ENCODE measurements at places on chromosomes 13 and 19.

DNA sequence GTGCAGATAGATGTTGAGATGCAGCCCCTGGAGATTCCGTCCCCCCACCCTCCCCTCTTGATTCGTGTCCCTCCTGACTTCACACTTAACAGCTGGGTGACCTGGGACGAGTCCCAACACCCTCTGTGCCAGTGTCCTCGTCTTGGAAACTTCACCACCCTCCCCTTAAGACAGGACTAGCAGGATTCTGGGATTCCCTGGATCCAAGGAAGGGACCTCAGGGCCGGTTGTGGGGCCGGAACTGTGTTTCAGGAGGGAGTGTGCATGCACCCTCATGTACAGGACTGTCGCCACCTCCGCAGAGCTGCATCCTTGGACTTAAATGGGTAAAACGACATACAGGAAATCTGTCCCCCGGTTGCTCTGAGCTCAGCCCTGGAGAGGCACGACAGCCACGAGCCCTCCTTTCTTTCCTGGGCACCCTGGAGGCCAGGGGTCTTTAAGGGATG, 990 bp downstream of the MYO9B start:
- no peak for DNase-seq
- H3K36me3 ChIP-seq, result peaks cover 19% of the 10 kb centered on the region

GRCh38 chr19:45632468-45633196, 6.6 kb downstream of the EML2 start:
- H3K27ac ChIP-seq, result no peak overlapping the region
- H3K36me3 ChIP-seq, result peaks cover 5% of the 10 kb centered on the region
- H3K4me3 ChIP-seq, result no peak overlapping the region
- no peaks in the 10 kb centered on the region for H3K27me3 ChIP-seq
- no peak for DNase-seq

DNA sequence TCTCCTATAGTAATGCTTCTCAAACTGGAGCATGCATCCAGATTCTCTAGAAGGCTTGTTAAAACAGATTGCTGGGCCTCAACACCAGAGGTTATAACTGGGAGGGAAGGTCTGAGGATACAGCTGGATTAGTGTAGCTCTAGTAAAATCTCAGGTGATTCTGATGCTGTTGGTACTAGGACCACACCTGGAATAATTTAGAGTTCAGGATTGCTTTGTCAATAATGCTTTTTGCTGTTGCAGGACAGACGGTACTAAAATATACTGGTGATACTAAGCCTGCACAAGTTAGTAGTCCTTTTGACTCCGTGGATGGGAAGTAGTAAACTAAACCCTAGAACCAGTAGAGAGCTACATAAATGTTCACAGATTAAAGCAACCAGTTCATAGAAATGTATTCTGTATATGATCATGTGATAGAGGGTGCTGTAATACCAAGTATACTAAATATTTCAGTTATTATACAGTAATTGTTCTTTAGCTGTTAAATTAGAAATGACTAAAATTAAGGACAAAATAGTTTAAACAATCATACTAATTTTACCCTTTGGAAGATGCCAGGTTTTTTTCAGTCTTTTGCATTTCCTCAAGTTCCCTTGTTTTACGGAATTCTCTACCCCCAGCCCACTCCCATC, 258.2 kb upstream of the STARD13 start:
- peaks cover 15% of the 10 kb centered on the region for H3K36me3 ChIP-seq
- peak overlapping the region; percentile 87 for H3K4me3 ChIP-seq
- H3K27me3 ChIP-seq, result no peaks in the 10 kb centered on the region
- peaks cover 35% of the 10 kb centered on the region for H3K4me1 ChIP-seq

- no peak for DNase-seq
- peaks cover 65% of the 10 kb centered on the region for H3K27me3 ChIP-seq
- H3K27ac ChIP-seq, result no peak overlapping the region
- H3K36me3 ChIP-seq, result no peaks in the 10 kb centered on the region
- H3K4me3 ChIP-seq, result no peak overlapping the region
These were observed 5.9 kb upstream of the ATP4A start for GRCh38 chr19:35569281-35569781.

DNA sequence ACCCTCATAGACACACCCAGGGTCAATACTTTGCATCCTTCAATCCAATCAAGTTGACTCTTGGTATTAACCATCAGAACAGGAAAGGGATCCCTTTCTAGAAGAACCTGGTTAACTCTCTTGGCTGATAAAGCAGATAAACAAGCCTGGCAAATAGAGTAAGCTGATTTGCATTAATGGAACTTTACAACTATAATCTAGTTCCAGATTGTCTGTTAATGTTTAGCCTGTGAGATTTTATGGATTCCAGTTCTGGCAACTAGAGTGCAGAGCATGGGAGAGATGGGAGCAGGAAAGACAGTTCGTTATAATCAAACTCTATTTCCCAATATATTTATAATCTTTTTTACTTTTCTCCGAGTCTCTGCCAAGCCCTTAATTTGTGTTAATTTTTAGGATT, 272.6 kb upstream of the KLHL1 start:
- H3K4me3 ChIP-seq, result no peak overlapping the region
- H3K4me1 ChIP-seq, result no peaks in the 10 kb centered on the region
- H3K36me3 ChIP-seq, result no peaks in the 10 kb centered on the region
- no peaks in the 10 kb centered on the region for H3K27me3 ChIP-seq
- H3K27ac ChIP-seq, result no peak overlapping the region

DNA sequence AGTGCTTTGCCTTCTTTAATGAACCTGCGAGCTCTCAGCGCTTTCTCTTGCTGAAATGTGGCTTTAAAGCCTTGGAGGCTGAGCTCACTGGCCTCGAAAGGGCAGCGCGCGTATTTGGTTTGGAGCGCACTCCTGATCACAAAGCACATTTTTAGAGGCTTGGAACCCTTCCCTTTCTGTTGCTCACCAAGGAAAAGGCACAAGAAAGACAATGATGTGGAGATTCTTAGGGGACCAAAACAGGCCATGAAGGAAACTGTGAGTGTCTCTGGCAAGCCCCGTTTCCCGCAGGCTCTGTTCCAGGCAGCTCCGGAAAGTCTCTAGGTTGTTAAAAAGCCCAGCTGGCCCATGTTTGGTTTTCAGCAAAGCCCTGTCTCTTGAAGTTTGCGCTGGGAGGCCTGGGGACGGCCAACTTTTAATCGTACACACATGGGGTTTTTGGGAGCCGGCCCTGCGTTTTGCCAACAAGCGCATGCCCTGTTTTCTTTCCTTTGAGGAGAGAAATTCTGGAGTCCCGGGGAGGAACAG, 9.4 kb upstream of the SPC24 start:
- no peak overlapping the region for H3K4me3 ChIP-seq
- no peaks in the 10 kb centered on the region for H3K36me3 ChIP-seq

DNA sequence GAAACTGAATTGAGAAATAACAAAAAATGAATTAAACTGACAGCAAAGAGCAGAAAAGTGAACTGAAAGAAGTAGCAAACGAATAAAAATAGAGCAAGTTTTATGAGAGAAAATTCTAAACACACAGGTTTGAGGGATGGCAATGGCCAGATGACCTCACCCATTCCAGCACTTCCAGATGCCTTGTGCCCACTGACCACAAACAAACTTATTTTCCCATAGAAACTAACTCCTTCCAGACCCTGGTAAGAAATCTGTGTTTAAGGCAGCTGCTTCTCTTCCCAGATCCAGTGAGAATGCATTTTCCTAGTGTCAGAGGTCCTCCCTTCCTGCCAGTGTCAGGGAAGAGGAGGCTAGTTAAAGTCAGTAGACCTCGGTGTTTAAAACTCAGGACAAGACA, 51.7 kb downstream of the RXFP2 start:
- H3K36me3 ChIP-seq, result no peaks in the 10 kb centered on the region
- no peak for DNase-seq
- no peak overlapping the region for H3K27ac ChIP-seq
- H3K27me3 ChIP-seq, result no peaks in the 10 kb centered on the region
- no peak overlapping the region for H3K4me3 ChIP-seq

DNA sequence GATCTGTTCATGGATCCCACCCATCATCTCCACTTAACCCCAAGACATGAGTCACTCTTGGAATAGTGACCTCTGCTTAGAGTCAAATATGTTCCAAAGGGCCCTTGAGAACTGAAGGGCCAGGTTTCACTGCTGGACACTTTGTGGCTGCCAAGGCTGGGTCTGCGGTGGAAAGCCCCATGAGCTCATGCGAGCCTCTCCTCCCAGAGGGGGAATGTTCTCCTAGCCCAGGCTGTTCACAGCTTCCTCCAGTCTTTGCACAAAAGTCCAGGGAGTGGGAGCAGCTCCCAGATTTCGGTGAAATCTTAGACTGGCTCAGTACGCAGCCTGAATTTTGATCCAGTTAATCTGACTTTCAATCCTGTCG, 732 bp upstream of the DCLK1 start:
- DNase-seq, result no peak
- no peak overlapping the region for H3K27ac ChIP-seq
- H3K4me1 ChIP-seq, result no peaks in the 10 kb centered on the region
- H3K4me3 ChIP-seq, result no peak overlapping the region
- peaks cover 2% of the 10 kb centered on the region for H3K36me3 ChIP-seq

DNA sequence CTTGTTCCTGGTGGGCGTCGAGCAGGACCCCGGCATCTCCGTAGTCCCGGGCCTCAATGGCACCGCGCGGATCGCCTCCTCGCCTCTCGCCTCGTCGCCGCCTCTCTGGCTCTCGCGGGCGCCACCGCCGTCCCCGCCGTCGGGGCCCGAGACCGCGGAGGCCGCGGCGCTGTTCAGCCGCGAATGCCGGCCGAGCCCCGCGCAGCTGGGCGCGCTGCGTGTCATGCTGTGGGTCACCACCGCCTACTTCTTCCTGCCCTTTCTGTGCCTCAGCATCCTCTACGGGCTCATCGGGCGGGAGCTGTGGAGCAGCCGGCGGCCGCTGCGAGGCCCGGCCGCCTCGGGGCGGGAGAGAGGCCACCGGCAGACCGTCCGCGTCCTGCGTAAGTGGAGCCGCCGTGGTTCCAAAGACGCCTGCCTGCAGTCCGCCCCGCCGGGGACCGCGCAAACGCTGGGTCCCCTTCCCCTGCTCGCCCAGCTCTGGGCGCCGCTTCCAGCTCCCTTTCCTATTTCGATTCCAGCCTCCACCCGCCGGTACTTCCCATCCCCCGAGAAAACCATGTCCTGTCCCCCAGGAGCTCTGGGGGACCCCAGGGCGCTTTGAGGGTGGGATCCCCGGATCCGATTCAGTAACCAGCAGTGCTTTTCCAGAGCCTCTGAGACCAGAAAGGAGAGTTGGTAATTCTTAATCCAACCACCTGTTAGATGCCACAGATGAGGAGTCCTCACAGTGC, 885 bp downstream of the MLNR start:
- peaks cover 4% of the 10 kb centered on the region for H3K36me3 ChIP-seq
- peaks cover 5% of the 10 kb centered on the region for H3K4me1 ChIP-seq
- H3K27me3 ChIP-seq, result peaks cover 73% of the 10 kb centered on the region
- DNase-seq, result no peak
- H3K27ac ChIP-seq, result no peak overlapping the region

GRCh38 chr19:2982983-2983350, 5.6 kb downstream of the TLE6 start:
- no peak for DNase-seq
- peaks cover 33% of the 10 kb centered on the region for H3K27me3 ChIP-seq
- H3K4me3 ChIP-seq, result no peak overlapping the region
- H3K4me1 ChIP-seq, result no peaks in the 10 kb centered on the region
- no peak overlapping the region for H3K27ac ChIP-seq
- no peaks in the 10 kb centered on the region for H3K36me3 ChIP-seq

GRCh38 chr13:26305676-26306075, 51.7 kb downstream of the CDK8 start:
- no peaks in the 10 kb centered on the region for H3K27me3 ChIP-seq
- H3K4me3 ChIP-seq, result no peak overlapping the region
- H3K27ac ChIP-seq, result peak overlapping the region; percentile 84
- H3K4me1 ChIP-seq, result peaks cover 63% of the 10 kb centered on the region
- no peak for DNase-seq
- peaks cover 2% of the 10 kb centered on the region for H3K36me3 ChIP-seq

DNA sequence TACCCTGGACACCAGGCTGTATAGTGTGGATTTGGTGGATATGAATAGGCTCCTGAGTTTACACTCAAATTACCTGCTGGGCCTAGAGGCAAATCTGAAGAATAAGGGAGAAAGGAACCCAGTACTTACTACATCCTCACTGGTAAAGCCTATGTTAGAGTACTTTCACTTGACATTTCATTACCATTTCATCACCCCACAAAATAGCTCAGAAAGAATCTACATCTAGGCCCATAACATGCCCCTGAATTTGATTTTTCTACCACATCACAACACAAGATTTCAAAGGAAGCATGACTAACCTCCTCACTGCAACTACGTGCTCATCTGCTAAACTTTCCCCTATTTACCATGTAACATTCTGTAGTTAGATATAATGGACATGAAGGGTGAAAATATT, 43.3 kb downstream of the VWA8 start:
- H3K4me1 ChIP-seq, result peaks cover 49% of the 10 kb centered on the region
- no peak overlapping the region for H3K27ac ChIP-seq
- no peaks in the 10 kb centered on the region for H3K27me3 ChIP-seq

DNA sequence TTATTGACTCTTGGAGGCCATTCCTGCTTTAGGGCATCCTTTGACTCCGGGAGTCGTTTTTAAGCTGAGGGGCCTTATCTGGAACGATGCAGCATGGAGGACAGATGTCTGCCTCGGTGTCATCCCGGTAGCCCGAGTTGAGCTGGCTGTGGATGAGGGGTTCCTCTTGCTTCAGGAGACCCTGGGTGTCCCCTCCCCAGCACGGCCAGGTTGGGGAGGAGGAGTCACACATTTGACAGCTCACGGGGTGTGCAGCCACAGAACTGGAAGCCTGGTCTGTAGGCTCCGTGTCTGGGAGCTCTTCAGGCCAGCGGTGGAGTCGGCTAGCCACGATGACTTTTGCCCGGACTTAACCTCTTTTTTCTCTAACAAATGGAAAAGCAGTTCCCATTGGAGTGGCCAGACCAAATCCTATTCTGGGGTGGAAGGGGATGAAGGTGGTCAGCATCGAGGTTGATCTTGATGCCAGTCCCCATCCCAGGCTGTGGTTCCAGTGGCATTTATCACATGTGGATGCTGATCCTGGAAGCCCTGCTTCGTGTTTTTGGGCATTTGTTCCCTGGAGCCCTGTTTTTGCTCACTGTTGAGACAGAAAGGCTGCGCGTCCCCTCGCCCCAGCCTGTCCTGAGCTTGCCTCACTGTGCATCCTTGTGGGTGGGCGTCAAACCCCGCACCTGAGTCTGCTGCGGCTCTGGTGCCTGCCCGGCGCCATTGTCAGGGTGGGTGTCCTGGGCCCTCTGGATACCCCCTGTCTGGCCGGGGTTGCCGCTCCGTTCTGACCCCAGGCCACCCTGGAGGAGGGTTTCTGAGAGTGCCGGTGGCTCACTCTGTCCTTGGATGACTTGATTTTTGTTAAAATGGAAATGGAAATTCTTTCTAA, 12.0 kb downstream of the TFDP1 start:
- H3K4me3 ChIP-seq, result no peak overlapping the region
- H3K27ac ChIP-seq, result no peak overlapping the region
- peaks cover 17% of the 10 kb centered on the region for H3K4me1 ChIP-seq

DNA sequence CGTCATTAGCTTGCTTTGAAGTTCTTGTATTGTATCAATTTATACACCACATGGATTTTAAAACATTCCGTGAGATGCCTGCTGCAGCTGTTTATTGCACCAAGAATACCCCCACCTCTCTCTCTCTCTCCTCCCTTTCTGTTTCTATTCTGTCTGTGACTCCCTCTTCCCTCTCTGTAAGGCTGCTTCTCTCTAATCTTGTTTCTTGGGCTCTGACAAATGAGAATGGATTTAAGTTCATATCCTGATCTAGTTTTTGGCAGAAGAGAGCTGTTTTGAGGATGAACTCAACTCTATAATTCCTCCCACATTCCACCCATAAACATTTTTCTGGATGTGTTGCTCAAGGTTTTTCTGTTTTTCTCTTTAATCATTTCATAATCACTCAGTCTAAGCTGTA, 144.3 kb upstream of the FRY start:
- no peaks in the 10 kb centered on the region for H3K27me3 ChIP-seq
- no peaks in the 10 kb centered on the region for H3K4me1 ChIP-seq
- H3K36me3 ChIP-seq, result no peaks in the 10 kb centered on the region
- no peak overlapping the region for H3K27ac ChIP-seq

Measured in central memory CD8-positive, alpha-beta T cell (primary cell).